ENCODE measurements at places on chromosomes 7 and 10.
A peak's percentile ranks its signal among the peaks of the same experiment; 100 is the strongest.

DNA sequence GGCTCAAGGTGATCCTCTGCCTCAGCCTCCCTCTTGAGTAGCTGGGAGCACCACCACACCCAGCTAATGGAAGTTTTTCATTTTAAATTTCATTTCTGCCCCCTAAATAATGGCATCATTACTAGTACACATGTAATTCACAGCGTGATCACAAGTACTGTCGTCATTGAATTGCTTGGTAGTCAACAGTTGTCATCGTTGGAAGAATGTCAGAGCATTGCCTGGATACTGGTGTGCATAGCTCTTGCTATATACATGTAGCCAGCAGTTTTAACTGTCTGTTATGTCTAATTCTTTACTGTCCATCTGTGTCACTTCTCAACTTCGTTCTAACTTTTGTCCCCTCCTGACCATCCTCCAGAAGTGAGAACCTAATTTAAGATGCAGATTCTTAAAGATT, 62.1 kb downstream of the CRPPA start:
- no peak for DNase-seq

- DNase-seq = no peak
These were observed 129.0 kb downstream of the INHBA start for GRCh38 chr7:41573862-41574261.

DNA sequence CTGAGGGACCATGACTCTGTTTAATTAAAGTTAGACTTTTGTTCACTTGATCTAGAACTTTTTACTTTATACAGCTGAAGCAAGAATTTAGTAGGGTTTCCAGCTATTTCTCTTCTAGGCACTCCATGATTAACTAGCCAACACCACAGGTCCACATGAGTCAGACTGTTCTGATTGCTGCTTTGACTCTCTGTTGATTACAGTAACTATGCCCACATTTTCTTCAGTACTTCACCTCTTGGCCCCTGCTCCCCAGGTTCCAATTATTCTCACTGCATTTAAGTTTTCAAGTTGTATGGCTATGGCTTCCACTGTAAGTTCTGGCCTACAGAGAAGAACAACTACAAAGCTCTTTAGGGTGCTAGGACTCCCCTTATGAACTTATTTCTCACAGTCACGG, 737.2 kb upstream of the IGFBP3 start:
- no peak for DNase-seq

DNA sequence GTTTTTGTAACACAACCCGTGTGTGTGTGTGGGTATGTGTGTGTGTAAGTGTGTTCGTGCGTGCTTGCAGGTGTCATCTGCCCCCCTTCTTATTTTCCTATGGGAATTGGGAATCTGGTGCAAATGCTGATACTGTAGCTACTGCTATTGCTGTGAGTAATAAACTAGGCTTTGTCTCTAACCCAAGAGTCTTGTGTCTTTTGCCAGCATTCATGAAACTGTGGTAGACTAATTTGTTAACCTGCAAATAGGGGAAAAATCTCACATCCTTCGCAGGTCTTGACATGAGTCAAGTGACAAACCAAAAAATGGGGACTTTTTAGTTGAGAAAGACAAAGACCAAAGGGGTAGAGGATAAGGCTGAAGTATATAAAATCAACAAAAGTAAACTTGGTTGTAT, 57.9 kb upstream of the FAM133B start:
- no peak for DNase-seq

- DNase-seq = no peak
These were observed 181.0 kb downstream of the PRPF18 start for GRCh38 chr10:13767676-13768178.

GRCh38 chr7:115789901-115790300, 240.7 kb downstream of the TFEC start:
- no peak for DNase-seq

GRCh38 chr7:116591202-116592040, 66.6 kb downstream of the CAV1 start:
- peak; percentile 37 for DNase-seq

DNA sequence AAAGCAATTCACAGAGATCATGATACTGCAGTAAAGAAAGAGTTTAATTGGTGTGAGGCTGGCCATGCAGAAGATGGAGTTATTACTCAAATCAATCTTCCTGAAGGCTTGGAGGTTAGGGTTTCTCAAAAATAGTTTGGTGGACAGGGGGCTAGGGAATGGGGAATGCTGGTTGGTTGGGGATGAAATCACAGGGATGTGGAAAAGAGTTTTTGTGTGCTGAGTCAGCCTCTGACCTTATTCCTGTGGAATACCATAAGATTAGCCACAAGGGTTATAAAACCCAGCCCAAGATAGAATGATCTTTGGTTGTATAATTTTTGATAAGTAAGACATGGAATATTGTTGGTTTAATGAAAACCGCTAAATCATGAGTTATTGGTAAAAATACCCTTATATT, 764.3 kb downstream of the TYW1 start:
- no peak for DNase-seq

DNA sequence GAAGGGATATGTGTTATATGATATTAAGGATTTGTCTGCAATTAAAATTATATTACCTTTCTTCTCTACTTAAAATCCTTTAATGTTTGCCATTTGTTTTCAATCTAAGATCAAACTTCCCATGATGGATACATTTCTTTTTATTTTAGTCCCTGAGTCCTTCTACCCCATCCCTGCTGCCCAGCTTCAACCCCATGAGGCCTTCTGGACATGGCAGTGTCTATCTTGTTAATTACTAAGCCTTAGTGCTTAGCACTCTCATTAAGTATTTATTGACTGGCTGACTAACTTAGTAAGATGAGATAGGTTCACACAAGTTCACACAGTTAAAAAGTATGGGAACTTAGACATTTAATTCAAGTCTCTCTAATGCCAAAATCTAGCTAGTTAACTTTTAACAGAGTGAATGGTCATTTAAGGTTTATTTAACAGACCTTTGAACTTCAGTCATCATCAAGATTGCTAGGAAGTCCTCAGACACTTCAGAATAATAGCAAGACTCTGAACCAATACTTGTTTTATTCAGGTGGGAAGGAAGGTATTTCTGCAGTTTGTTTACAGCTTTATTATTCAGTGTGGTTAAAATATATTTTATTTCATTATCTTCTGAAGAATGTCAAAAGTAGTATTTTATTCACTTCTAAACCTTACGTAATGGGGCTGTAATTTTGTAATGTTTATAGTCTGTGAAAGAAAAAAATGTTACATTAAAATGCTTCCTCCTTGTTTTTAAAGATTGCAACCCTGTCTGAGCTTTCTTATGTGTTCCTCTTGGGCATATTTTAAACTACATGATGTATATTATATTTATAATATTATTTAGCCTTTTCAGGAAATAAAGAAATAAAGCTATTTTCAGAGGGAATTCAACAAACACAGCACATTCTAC, 848.9 kb downstream of the REEP3 start:
- no peak for DNase-seq

Data from AG08395 (cell line).